ENCODE measurements at places on chromosomes 7 and 10.

DNA sequence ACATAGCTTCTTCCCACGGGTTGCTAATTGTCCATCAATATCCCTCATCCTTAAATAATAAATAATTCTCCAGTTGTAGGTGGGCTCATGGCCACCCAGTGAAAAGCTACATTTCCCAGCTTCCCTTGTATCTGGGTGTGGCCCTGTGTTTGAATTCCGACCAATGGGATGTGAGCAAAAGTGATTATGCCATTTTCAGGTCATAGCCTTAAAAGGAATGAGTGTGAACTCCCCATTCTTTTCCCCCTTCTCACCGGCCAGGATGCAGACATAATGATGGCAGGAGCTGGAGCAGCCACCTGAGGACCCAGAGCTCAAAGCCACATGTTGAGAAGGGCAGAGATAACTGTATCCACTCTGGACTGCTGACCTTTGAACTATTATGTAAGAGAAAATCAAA lies 30.3 kb upstream of the CALU start:
- no peak for DNase-seq

DNA sequence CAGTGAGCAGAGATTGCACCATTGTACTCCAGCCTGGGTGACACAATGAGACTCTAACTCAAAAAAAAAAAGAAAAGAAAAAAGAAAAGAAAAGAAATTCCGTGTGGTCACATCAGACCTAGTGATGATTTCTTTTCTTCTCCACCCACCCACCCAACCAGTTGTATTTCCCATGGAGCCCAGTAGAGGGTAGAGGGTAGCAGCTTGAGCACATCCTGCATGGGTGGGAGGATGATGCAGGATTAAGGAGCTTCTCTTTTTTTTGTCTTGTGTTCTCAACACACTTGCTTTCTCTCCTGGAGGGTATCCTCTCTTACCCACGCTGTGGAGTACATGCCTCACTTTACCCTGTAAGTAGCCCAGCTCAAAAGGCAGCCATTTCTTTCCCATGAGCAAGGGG lies 118.6 kb upstream of the CARD11 start:
- peak; percentile 72 for DNase-seq

- DNase-seq, result no peak
These were observed 256.2 kb upstream of the FERD3L start for GRCh38 chr7:19401461-19401860.

DNA sequence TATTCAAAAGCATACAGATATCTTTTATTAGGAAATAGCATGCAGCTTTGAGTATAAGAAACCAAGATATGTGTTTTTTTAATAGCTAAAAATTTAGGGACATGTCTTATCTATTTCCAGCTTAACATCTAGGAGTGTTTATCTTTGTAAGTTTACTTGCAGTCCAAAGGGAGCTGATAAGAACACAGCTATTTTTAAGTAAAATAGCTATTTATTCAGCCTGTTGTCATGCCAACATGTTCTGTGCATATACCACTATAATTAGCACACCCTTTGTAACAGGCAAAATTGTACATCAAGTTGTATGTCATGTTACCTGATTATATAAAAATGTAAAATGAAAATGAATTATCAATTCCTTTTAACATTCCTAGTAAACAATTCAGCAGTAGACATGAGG lies 29.6 kb downstream of the FAM133B start:
- DNase-seq, result no peak

GRCh38 chr10:133044401-133044811 lies 43.3 kb upstream of the ADGRA1 start:
- DNase-seq, result no peak

DNA sequence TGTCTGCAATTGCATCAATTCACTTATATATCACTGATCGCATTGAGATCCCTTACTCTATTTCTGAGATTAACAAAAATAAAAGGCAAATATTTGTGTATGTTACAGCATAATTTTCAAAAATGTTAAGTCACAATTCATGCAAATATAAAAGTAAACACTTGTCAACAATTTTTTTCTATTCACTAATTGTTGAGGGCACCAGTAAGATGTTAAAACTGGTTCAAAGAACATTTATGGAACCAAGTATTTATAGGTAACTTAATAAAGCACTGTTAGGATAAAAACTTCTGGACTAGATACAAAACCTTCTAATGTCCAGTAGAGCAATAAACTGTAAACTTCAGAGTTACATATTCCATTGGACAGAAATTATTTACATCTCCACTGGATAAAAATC lies 586.1 kb upstream of the AUTS2 start:
- DNase-seq, result no peak

GRCh38 chr7:111785076-111785475 lies 222.8 kb upstream of the IMMP2L start:
- DNase-seq, result no peak

DNA sequence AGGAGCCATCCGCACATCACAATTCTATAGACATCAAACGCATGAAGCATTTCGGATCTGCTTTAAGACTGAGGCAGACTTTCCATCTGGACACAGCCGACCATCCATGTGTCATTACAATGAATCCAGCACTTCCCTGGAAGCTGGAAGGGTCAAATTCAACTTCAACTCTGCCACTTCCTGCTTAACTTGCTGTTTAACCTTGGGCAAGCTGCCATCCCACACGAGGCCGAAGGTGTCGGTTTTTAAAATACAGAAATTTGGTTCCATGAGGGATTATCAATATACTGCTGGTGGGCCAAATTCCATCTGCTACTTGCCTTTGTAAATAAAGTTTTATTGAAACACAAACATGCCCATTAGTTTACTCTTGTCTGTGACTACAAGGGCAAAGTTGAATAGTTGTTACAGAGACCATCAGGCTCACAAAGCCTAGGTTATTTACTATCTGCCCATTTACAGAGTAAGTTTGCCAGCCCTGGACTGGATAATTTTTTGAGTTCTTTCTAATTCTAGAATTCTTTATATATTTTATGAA lies 134.6 kb downstream of the FAM204A start:
- DNase-seq, result no peak
